ENCODE measurements at places on chromosomes 6 and 20.

GRCh38 chr6:2865694-2866151 is 24.1 kb upstream of the SERPINB1 start:
- DNase-seq: no peak

DNA sequence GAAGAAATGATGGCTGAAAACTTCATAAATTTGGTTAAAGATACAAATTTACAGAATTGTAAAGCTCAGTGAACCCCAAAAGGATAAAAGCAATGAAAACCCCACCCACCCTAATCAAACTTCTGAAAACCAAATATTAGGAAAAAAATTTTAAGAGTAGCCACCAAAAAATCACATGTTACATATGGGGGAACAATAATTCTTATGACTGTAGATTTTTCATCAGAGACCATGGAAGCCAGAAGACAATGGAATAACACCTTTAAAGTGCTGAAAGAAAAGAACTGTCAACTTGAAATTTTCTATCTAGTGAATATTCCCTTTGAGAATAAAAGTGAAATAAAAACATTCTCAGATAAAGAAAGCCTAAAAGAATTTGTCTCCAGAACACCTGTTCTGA is 24.4 kb downstream of the PROCR start:
- no peak for DNase-seq

GRCh38 chr6:154503658-154504057 is 6.8 kb downstream of the CNKSR3 start:
- DNase-seq: no peak

DNA sequence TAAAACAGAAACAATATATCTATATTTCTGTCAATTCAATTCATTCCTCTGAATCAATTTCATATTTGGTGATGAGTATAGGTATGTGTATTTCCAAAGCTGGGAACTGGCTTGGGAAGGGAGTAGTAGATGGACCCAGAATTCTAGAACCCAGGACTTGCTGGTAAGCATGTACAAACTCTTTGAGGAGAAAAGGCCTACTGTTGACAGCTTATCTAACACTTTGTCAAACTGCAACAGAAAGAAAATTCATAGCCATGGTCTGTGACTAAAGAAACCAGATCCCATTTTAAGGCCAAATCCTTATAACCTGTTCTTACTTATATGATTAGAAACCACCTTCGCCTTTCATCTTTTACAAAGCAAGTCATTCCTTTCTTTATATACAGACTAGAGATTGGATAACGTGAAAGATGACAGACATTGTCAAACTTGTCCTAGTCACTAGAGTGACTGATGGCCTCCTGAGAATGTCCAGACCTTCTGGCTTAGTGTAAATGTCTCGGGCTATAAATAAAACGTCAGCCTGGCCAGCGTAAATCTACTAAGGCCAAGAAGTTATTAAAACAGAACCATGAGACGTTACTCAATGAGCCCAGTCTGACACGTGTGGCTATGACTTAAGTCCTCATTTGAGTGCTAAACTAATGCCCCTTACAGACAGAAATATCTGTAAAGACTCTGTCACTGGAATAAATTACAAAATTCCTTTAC is 152.3 kb downstream of the ALDH8A1 start:
- no peak for DNase-seq

DNA sequence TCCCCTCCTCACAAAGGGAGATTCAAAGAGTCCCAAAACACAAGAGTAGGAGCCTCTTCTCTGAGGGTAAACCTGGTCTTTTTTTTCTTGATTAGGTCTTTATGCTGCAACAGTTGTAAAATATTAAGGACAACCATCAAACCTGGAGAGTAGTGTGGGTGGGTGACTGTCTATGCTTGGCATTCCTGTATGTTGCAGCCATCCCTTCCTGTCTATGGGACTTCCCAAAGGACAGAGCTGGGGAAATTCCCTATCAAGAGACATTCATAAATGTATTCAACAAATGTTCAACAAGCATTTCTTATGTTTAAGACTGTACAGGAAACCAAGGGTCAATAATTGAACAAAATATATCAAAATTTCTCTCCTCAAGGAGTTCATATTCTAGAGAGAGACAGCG is 5.5 kb downstream of the BTN2A2 start:
- DNase-seq: no peak

GRCh38 chr20:45828589-45828988 is 1.5 kb upstream of the TNNC2 start:
- DNase-seq: no peak

DNA sequence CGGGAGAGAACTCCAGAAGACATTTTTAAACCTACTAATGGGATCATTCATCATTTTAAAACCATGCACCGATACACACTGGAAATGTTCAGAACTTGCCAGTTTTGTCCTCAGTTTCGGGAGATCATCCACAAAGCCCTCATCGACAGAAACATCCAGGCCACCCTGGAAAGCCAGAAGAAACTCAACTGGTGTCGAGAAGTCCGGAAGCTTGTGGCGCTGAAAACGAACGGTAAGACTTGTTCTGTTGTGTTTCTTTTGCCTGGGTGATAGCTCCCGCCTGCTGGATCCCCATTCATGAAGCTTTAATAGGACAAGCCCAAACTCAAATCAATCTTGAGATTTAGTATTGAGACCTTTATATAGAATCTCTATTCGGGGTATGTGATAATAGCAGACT is 4.2 kb downstream of the TNFAIP3 start:
- no peak for DNase-seq

DNA sequence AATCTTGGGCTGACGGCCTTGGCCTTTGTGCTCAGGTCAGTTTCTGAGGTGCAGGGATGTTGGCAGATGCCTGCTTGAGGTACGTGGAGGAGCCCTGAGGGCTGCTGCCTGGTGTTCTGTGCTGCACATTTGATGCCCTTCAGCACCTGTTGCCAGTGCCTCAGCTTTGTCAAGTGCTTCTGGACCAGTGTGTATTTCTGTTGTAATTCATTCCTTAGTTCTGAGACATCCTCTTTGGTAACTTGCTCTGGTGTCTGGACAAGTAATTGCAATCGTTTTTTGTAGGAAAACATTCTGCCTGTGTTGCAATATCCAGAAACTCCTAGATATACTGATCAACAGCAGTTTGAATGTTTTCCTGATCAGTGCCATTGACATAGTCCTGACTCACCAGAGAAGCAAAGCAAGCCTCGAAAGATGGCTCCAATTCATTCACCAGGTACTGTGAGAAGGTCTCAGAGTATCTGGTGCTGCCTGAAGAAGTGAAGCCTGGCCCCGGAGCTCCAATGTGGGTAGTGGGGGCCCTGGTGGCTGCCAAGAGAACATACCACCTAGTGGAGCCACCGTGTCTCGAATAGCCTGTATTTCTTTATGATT is 26.7 kb downstream of the ZNF337 start:
- no peak for DNase-seq
